ENCODE measurements at places on chromosomes 7 and 10.

DNA sequence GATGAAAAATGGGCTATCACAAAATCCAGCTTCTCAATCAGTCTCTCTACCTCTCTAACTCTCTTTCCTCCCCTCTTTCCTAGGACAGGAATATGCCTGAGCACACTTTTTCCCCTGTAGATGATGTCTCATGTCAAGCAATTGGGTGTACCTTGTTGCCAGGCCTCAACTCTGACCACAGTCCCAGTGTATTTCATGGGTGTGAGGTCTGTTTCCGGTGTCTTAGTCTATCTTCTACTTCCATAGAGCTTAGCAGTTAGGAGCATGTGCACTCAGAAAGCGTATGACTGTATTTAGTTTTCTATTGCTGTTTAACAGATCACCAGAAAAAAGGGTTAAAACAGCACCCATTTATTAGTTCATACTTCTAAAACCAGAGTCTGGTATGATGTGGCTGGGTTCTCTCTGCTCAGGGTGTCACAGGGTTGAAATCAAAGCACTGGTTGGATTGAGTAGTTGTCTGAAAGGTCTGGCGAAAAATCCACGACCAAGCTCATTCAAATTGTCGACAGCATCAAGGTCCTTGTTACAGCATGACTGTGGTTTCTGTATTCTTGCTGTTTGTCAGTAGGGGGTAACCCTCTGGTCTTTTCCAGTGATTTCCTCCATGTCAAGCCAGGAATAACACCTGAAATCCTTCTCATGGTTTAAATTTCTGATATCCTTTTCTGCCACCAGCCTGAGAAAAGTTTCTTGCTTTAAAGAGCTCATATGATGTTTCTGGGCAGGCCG lies 130.0 kb downstream of the THSD7A start:
- no peak for DNase-seq

DNA sequence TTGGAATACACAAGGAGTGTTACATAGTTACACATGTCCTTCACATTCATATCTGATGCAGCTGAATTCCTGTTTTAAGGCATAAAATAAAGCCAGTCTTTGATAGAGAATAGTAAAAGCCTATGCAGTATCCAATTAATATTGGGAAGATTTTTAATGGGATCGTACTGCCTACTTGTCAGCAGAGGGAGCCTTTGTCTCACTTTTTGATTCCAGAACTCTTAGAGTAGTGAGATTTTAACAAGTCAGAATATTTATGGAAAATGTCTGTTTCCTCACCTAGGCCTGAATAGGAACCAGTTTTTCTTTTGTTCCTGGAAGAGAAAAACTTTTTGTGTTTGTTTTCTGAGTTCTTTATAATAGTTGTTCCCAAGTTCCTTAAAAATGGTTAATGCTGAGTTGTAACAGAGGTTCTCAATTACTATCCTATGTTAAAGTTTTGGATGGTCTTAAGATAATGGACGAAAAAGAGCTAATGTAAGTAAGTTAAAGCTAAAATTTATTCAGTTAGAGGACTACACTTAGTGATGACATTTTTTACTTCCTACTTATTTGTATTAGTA lies 114.0 kb downstream of the BBS9 start:
- peak; percentile 26 for DNase-seq

DNA sequence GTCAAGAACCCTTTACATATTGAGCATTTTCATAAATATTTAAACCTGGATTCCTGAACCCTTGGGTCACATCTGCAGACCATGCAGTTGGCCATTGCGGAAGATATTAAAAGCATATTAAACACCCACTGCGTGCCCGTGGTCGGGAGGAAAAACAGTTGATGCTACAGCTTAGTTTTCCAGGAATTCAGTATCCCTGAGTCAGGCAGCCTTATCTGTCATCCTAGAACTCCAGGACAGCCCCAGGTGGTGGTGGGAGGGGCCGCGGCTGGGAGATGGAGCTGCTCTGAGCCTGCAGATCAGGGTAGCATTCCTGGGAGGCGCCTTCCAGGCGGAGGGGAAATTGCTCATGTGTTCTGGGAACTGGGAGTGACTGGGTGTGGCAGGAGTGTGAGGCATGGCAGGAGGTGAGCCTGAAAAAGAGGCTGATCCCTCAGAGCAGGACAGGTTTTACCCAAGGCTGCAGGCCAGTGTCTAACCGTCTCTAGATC lies 222.9 kb upstream of the SH2B2 start:
- DNase-seq: no peak

DNA sequence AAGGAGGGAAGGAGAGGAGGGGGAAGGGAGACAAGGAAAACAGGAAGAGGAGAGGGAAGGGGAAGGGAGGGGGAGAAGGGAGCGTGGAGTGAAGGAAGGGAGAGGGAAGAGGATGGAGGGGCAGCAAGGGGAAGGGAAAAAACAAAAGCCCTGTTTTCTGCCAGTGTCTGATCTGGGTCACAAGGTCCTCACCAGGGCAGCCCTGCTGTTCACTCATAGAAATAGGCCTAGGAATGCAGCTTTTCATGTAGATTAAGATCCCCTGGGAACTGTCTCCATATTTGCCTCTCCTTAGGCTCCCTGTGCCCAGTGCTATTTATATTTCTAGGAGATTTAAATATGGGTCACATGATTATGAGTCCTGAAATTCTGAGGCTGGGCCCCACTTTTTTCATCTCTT lies 790.7 kb downstream of the TNS3 start:
- DNase-seq: no peak

DNA sequence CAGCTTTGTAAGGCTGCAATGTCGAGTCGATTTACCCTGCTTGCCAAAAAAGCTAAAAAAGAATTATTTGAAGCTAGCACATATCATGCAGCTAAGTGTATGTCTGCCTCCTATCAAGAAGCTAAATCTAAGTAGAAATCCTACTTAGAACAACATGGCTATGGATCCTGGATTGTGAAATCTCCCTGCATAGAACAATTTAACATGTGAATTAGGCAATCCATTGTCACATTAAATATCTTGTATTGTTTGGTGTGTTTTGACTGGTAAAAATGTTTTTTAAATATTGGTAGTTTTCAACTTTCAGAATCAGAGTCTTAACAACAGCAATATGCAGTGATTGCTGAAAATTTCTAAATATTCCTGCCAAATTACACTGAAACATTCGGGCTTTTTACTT lies 73.3 kb downstream of the SKIDA1 start:
- no peak for DNase-seq

DNA sequence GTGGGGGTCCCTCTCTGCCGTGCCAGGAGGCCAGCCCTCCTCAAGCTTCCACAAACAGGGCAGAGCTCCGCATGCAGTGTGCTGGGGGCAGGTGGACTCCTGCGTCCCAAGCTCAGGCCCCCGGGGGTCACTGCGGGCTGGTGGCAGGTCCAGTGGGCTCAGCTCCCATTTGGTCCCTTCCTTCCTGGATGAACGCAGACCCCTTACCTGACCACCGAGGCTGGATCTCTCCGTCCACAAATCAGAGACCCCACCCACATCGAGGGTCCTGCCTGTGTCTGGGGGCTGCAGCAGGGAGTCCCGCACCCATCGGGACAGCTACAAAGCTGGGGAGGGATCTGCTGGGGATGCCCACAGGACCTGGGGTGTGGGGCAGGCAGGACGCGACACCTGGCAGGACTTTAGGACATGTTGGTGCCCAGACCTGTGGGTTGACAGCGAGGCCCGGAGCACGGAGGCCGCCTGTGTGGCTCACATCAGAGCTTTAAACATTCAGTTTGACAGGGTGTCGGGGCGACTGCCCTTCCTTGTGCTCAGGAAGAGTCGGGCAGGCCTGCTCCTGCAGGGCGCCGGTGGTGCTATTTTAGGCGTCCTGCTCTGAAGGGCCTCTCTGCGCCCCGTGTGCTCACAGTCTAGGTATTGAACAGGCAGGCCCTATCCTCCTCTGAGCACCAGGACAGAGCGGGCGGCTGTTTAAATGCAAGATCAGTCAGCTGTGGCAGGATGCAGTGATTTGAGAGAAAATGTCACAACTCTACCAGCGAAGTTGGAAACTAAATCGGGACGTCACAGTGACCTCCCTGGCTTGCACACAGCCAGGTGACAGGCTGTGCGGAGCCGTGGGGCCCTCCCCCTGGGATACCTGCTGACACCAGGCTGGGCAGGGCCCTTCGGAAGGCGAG lies 15.9 kb upstream of the CFAP46 start:
- DNase-seq: no peak

DNA sequence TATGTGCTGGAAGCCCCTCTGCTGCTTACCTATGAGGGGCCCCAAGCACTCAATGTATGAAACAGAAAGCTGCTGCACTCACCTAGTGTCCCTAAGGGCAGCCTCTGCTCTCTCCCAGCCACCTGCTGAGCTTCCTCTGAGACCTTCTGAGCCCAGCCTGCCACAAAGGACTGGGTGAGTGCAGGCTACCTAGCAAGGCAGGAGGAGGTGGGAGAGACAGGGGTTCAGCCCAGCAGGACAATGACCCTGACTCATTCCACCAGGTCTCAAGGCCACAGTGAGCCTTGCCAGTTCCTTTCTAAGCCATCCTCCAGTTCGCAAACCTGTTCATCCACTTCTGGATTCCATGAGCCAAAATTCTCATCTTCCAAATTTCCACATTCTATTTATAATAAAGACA lies 16.3 kb downstream of the VOPP1 start:
- no peak for DNase-seq

GRCh38 chr7:1963575-1963974 lies 269.2 kb downstream of the MAD1L1 start:
- DNase-seq: no peak

DNA sequence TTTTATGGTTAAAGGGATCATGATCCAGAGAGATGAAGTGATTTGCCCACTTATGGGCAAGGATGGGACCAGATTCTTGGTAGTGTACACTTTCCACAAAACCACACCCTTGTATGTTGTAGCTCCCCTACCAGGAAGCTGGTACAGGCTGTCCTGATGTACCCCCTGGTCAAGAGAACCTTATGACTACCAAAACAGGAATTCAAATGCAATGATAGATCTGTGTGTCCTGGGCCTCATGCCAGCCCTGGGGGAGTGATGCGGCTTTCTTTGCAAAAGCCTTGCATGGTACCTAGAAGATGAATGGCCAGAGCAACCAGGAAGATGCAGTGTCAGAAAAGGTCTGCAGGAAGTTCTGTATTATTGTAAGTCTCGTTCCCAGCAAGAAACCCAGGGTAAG lies 94.9 kb upstream of the AGK start:
- no peak for DNase-seq

GRCh38 chr7:105896407-105896911 lies 20.1 kb upstream of the ATXN7L1 start:
- no peak for DNase-seq

DNA sequence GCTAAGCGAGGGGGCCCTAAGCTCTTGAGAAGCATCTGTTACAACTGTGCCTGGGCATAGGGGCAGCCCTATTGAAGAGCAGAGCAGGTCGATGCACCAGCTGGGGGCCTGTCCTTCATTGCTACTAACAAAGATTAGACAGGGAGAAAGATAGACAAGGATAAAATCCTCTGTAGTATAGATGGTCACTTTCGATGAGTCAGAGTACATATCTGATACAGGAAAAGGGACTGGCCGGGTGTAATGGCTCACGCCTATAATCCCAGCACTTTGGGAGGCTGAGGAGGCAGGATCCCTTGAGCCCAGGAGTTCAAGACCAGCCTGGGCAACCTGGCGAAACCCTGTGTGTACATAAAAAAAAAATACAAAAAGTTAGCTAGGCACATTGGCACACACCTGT lies 13.6 kb downstream of the OPTN start:
- DNase-seq: no peak

- DNase-seq: peak; percentile 43
Measured at GRCh38 chr10:124142960-124143359, 49.6 kb upstream of the CHST15 start.

- DNase-seq: no peak
Measured at GRCh38 chr7:74579800-74580685, 77.5 kb upstream of the GTF2I start.

- no peak for DNase-seq
Measured at GRCh38 chr10:35789996-35790395, 147.9 kb upstream of the FZD8 start.

- no peak for DNase-seq
Measured at GRCh38 chr7:136234040-136234439, 256.9 kb upstream of the MTPN start.

DNA sequence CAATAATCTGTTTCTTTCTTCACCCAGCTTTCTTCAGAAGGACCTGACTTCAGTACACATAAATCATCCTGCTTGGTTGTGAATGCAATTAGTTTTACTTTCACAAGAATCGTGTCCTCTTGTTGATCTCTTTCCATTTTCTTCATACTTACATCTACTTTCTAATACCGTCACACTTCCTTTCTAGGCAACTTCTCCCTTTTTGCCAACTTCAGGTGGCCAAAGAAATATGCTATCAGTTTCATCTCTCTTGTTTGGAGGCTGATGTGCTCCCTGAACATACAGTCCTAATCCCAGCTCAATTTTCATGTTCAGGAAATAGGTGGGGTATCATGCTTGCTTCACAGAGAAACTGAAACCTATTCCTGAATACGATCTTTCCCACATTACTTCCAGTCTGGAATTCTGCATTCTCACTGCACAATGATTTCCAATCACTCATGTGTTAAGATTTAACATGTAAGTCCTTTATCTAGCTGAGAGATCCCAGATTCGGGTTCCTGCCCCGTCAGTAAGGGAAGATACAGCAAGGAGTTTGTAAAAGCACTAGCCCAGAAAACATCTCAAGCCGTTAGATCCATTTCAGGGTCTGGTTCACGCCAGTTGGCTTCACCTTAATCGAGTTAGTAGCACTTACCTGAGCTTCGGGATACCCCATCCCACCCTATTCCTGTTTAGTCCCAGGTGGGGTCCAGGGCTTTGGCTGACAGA lies 994 bp downstream of the SLC25A28 start:
- DNase-seq: peak; percentile 57

GRCh38 chr7:150406312-150406566 lies 27.1 kb downstream of the ZNF775 start:
- no peak for DNase-seq

DNA sequence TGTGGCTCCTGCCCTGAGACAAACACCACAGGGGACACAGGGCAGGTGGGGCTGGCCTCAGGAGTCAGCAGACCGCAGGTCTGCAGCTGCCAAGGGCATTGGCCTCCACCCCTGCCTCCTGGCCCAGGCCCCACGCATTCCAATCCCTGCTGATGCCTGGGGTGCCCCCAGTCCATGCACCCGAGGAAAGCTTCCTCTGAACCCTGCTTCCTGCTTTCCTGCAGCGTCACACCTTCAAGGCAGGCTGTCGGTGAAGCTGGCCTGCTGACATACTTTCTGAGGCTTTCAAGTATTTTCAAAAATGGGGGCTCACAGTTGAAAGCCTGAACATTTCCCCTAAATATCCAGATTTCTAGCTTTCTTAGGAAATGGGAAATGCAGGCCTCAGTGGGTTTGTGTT lies 22.5 kb upstream of the ANTXRL start:
- no peak for DNase-seq

- no peak for DNase-seq
Measured at GRCh38 chr7:138137423-138138171, 61.3 kb downstream of the AKR1D1 start.

DNA sequence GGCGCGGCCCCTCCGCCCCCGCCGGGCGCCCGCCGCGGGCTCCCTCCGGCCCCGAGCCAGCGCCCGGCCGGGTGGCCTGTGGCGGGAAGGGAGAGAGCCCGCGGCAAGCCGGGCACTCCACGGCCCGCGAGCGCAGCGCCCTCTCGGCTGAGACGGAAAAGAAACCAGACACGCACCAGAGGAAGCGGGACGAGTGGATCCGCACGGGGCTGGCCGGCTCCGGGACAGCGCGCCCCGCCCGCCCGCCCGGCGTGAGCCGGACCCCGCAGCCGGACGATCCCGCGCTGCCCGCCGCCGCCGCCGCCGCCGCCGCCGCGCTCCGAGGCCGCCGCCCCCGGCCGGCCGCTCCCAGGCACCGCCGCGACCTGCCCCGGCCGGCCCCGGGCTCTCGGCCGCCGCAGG lies 300 bp downstream of the ARHGAP21 start:
- no peak for DNase-seq

- no peak for DNase-seq
Measured at GRCh38 chr7:127652333-127653248, 597 bp downstream of the SND1 start.

GRCh38 chr10:69867699-69868558 lies 66.2 kb downstream of the COL13A1 start:
- no peak for DNase-seq
